ENCODE measurements at places on chromosomes 13 and 19.

GRCh38 chr19:2387367-2388288 lies 27.6 kb downstream of the TMPRSS9 start:
- no peak for DNase-seq

DNA sequence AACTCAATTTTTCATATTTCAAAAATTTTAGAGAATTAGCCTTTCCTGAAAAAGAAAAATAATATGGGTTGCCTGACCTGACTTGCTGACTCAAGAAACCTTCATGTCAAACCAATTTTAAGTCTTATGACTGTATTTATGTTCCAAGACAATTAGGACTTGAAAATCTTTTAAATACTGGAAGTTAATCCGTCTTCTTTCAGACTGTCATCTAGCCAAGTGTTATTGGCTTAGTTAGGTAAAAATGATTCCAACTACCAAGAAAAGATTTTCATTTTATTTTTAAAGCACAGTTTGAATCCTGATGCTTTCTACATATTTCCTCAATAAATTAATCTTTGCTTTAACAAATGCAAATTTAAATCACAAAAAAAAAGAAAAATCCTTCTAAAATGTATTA lies 337.6 kb downstream of the SLITRK6 start:
- no peak for DNase-seq

DNA sequence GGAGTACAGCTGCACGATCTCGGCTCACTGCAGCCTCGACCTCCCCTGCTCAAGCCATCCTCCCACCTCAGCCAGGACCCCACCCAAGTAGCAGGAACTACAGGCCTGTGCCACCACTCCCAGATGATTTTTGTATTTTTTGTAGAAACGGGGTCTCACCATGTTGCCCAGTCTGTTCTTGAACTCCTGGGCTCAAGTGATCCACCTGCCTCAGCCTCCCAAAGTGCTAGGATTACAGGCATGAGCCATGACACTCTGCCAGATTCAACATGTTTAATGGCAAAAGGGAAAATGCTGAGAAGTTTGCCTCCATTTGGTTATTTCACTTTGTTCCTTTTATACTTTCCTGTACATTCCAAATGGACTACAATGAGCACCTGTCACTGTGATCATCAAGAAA lies 65.8 kb downstream of the ZIC5 start:
- no peak for DNase-seq

GRCh38 chr19:43306097-43306496 lies 36.8 kb upstream of the PSG9 start:
- DNase-seq, result no peak

DNA sequence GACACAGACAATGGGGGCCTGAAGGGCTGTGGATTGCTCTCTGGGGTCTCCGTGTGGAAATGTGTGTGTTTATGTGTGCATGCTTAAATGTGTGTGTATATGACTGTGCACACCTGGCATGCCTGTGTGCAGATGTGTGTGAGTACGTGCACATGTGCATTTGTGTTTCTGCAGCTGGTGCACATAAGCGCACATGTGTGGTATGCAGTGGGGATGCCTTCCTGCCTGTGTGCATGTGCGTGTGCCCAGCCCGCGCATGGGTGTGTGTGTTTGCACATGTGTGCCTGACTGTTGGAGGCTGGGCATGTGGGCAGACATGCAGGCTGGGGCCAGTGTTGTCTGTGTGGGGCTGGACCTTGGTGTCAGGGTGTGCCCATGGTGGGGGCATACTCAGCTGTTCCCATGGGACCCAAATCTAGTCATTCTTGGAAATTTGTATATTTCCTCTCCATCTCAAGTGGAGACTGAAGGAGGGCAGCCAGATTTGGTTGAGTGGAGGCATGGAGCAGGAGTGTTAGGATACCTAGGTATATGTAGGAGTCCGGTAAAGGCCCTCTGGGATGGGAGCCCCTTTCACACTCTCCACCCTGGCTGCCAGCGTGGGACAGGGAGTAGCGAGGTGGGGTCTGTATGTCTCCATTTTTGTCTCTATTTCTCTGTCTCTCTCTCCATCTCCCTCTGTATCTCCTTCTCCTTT lies 49.9 kb downstream of the CELF5 start:
- no peak for DNase-seq

DNA sequence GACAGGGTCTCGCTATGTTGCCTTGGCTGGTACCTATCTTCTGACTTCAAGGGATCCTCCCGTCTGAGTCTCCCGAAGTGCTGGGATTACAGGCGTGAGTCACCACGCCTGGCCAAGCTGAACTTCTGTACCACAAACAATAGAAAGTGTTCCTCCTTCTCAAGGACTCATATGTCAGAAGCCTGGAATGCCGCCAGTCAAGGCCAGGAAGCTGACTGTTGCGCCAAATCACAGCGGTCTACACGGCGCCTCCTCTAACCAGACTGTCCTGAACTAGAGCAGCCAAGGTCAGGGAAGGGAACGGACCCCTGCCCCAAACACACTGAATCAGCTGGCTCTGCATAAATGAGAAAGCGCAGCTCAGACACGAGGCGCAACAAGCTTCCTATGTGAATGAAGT lies 14.6 kb downstream of the RAB20 start:
- no peak for DNase-seq

DNA sequence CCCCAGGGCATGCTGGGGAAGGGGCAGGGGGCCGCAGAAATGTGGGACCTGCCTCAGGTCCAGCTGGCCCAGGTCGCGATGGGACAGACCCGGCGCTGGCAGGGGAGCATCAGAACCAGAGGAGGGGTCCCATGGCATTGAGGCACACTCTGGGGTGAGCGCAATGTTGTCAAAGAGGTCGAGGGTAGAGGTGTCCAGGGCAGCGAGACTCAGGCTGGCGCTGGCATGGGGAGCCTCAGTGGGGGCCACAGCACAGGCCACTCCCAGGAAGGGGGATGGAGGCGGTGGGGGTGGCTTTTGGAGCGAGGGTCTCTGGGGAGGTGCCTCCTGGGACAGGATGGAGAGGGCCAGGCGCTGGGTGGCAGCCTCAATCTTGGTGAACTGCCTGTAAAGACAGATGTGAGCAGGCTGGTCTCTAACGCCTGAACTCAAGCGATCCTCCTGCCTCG lies 944 bp downstream of the C19orf85 start:
- no peak for DNase-seq

- no peak for DNase-seq
Observed at GRCh38 chr19:48496959-48497727, 14.5 kb downstream of the LMTK3 start.

GRCh38 chr13:114115796-114116195 lies 16.6 kb downstream of the RASA3 start:
- DNase-seq, result no peak

DNA sequence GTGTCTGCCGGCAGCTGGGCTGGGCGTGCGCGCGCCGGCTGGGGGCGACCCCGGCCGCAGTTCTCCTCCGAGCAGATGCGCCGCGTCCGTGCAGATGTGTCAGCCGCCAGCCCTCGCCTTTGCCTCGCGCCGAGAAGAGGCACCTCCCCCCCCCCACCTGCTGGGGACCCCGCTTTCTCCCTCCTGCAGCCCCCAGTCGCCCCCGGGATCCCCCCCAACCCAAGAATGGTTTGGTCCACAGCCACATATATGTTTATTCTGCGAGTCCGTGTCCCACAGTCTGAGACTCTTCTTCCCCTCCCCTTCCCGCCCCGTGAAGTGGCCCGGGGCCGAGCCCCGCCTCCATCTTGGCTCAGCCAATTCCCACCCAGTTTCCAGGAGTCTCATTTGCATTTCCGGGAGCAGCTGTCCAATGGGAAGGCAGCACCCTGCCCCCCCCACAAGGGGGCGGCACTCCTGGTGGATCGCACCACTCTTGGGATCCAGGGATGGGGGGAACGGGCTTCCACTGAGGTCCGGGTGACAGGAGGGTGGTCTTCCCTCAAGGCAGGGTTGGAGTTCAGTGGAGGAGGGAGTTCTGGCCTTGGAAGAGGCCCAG lies 8.6 kb downstream of the ISOC2 start:
- DNase-seq, result peak; percentile 62

GRCh38 chr13:28411831-28412353 lies 83.0 kb downstream of the FLT1 start:
- DNase-seq, result no peak

GRCh38 chr19:38535212-38535611 lies 82.5 kb downstream of the MAP4K1 start:
- no peak for DNase-seq

GRCh38 chr13:26051657-26052311 lies at the start of gene SHISA2:
Gene SHISA2, minus strand, starts transcription at chr13:26052016. Its CDS starts 1,041 bp downstream, at chr13:26050975.
- peak; percentile 29 for DNase-seq

DNA sequence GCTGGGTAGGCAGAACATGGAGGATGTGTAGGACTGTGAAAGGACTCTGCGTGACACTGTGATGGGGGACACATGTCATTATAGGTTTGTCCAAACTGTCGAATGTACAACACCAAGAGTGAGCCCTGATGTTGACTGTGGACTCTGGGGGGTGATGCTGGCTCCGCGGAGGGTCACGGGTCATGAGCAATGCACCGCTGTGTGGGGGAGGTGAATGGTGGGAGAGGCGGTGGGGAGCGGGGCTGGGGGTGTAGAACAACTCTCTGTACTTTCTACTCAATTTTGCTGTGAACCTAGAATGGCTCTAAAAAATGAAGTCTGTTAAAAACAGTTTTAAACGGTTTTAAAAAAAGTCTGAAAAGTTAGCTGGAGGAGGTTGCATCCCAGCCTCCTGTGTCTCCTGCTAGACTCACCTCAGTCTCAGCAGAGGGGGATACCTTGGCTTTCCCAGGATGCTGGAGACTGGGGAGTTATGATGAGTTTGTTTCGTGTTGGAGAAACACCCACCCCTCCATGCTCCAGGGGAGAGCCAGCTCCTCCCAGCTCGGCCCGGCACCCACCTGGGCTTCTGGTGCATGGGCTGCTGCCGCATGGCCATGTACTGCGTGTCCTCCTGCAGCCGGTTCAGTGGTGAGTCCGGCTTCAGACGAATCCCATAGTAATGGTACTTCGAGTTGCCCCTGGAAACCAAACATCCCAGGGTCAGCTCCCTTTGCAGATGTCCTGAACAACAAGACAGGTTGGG lies 34.7 kb upstream of the RANBP3 start:
- DNase-seq, result no peak

Measured in CD4-positive, alpha-beta T cell treated with Interleukin-10 for 1 hour (primary cell).